Activated CD8-positive, alpha-beta memory T cell treated with anti-CD3 and anti-CD28 coated beads for 4 hours (primary cell): ENCODE measurements at places on chromosomes 13 and 19.

- no peak for DNase-seq
Observed at GRCh38 chr19:51224163-51224641, 678 bp upstream of the CD33 start.

- no peak for DNase-seq
Observed at GRCh38 chr19:10114651-10115391, 3.3 kb downstream of the P2RY11 start.

GRCh38 chr13:28967029-28967915, 147.1 kb downstream of the MTUS2 start:
- no peak for DNase-seq

- DNase-seq = no peak
Observed at GRCh38 chr13:45765464-45765863, 63.3 kb downstream of the CBY2 start.

DNA sequence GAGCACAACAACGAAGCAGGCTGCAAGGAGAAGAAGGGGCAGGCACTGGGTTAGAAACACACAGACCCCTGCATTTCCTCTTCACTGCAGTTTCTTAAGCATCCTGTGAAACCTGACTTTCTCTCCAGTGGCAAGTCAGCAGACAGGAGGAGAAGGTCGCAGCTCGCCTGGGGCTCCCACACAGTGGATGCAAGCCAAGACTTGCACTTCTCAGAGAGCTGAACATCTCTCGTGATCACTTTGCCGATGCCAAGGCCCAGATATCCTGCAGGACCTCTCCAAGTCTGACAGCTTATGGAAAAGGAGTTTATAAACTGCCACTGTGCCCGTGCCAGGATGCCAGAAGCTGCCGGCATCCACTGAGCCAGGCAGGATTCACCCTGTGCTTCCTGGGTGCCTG, 18.4 kb downstream of the TMEM272 start:
- DNase-seq = no peak

DNA sequence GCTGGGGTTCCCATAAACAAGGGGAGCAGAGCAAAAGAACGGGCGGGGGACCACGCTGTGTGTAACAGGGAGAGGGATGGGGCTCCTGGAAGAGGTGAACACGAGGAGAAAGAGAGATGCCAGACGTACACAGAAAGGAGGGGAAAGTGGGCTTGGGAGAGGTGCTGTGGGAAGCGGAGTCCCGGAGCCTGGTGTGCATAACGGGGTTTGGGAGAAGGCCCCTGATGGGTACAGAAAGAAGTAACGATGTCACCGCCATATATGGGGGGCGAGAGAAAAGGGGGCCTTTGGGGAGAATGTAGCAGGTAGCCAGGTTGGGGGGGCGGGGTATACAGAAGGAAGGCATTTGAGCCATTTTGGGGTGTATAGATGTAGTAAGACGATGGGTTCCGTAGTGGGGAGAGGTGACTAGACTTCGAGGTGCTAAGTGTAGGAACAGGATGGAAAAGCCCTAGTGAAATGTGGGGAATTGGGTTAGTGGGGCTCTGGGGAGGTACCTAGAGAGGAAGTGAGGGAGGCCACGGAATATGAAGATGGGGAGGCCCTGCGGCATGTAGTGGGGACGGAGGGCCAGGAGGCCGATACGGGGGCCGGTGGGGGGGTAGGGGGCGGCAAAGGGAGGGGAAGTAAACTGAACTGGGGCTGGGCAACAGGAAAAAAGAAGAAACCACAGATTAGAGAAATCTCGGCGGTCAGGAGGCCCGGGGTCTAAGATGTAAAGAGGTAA, 787 bp downstream of the ZNF580 start:
- DNase-seq = no peak

- DNase-seq = no peak
Observed at GRCh38 chr13:109720758-109721184, 65.6 kb downstream of the IRS2 start.

GRCh38 chr13:94656766-94657165, 55.1 kb downstream of the GPR180 start:
- DNase-seq = no peak

GRCh38 chr19:40674291-40674690, 16.2 kb downstream of the NUMBL start:
- DNase-seq = no peak

DNA sequence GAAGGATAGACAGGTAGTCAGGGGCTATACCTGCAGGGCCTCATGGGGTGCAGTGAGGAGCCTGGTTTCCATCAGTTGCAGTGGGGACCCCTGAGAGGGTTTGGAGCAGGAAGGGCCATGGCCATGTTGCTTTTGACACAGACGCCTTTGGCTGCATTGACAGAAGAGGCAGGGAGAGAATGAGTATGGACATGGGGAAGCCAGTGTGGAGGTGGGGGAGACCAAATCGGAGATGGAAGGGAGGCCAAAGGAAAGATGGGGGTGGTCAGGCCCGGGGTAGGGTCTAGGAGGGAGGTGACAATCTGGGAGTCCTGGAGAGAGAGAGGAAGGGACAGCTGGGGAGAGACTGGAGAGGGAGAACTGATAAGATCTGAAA, 1.3 kb downstream of the HSD11B1L start:
- DNase-seq = no peak

DNA sequence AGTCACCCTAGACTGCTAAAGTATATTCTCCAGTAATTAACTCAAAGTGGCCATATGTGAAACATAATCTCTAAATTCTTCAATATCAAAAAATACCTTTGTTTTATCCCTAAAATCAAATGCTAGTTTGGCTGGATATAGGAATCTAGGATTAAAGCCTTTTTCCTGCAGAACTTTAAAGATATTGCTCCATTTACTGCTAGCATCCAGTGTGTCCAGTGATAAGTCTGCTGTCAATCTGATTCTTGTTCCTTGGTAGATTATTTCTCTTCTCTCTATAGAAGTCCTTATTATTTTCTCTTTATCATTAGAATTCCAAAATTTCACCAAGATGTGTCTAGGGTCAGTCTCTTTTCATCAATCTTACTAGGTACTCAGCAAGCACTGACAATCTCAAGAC, 384.6 kb downstream of the FGF14 start:
- DNase-seq = no peak

GRCh38 chr13:46195016-46195415, 13.0 kb upstream of the LCP1 start:
- no peak for DNase-seq

DNA sequence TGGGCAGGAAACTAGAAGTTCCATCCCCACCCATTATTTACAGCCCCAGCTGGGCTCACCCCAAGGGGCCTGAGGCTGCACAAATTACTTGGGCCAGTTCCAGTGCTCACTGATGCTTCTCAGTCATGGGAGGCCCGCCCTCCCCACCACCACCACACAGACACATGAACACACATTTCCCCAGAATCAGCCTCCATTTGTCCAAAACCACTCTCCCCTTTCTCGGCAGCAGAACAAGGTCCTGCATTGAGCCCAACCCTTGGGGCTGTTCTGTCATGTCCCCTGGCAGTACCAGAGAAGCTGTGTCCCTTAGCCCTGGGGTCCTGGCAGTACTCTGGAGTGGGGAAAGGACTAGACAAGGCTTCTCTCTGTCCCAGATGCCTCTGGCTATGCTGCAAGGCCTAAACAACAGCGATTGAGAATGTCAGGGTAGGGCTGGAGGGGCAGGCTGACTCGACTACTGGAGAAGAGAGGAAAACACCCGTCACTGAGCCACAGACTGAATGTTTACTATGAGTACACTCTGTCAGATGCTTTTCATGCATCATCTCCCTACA, 21.8 kb downstream of the SAMD4B start:
- DNase-seq = no peak
